ENCODE measurements at places on chromosomes 1 and 21.

DNA sequence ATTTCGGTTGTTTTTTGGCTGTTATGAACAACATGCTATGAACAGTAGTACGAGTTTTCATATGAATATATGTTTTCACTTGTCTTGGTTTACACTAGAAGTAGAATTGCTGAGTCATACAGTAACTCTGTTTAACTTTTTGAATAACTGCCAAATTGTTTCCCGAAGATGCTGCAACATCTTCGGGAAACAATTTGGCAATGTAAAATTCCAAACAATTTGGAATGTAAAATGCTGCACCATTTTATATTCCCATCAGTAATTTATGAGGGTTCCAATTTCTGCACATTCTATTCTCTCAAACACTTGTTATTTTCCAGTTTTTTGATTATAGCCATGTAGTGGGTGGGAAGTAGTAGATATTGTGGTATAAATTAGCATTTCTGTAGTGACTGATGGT is 11.6 kb downstream of the PCBP3 start:
- DNase-seq = no peak

- DNase-seq = no peak
Observed at GRCh38 chr1:4176841-4177240, 276.8 kb upstream of the C1orf174 start.

- DNase-seq = no peak
Observed at GRCh38 chr1:33007190-33008050, 29.3 kb downstream of the AK2 start.

DNA sequence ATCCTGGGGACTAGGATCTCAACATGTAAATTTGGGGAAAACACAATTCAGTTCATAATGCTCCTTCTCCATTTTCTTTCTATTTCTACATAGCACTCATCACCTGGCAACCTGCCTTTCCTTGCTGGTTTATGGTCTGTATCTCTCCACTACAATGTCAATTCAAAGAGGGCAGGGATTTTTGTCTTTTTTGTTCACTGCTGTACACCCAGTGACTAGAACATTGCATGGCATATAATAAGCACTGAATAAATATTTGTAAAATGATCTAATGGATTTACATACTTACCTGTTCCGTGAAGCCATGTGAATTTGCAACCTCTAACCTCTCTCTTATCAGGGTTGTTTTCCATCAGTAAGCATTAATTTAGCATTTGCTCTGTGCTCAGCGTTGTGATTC is 27.4 kb upstream of the TBX15 start:
- DNase-seq = no peak
